ENCODE measurements at places on chromosomes 7 and 10. TPM values are rescaled to one million over a fixed set of nuclear protein-coding genes. Genes with fewer than 3 reads are reported as not detected.

DNA sequence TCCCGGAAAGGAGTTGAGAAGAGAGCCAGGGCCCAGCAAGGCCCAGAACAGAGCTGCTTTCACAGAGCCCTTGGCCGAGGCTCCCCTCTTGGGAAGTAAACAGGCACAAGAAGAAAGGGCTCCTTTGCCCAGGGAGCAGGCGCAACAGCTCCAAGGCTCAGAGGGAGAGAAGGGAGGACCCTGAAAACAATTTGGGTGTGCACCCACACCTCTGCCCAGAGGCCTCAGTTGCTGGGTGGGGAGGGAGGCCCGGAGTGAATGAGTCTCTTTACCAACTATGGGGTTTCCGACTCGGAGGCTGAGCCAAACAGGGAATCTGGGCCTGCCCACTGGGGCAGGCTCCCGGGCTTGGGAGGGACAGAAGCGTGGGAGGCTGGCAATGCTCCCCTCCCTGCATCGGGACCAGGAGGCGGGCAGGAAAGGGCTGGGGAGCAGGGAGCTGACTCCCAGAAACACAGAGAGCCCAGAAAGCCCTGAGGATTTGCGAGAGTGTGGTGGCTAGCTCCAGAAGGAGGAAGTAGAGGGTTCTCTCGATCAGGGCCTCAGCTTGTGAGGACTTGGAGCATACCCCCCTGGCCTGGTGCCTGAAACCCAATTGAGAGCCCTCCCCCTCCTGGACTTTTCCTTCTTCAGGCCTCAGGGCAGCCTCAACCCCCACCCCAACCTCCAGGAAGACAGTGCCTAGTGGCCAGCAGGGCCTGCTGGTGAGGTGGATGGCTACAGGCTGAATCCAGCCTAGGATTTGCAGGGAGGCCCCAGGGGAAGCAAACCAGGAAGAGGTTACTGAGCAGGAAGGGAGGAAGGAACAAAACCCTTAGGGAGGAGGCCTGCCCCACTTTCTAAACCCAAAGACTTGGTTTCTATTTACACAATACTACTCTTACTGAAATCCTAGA lies 6.2 kb downstream of the C10orf105 start:
- peak; percentile 91 for DNase-seq

DNA sequence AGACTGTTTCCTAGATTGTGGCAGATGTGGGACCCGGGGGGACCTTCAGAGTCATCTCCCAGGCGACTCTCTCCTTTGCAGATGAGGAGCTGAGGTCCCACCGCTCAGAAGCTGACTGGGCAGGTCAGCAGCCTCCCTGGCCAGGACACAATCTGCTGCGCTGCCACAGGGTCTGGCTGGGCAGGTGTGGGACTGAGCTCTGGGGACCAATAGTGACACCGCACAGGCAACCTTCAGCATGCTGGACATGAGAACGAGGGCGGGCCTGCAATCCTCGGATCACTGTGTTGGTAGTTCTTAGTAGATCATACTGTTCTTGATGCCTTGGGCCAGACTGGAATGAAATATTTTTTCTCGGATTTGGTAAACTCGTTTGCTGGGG lies 20.5 kb upstream of the CRYGN start:
- peak; percentile 61 for DNase-seq

- no peak for DNase-seq
Measured at GRCh38 chr10:98450618-98451017, 3.9 kb upstream of the HPS1 start.

GRCh38 chr7:142878315-142878714 lies 7.2 kb downstream of the TRPV6 start:
- DNase-seq, result no peak

GRCh38 chr7:6260291-6261187 lies 11.9 kb downstream of the CYTH3 start:
- DNase-seq, result no peak

- no peak for DNase-seq
Measured at GRCh38 chr10:120610791-120611190, 153.8 kb downstream of the PLPP4 start.

- peak; percentile 63 for DNase-seq
Measured at GRCh38 chr7:537911-538634, 18.4 kb upstream of the PDGFA start.

GRCh38 chr7:50276483-50276882 lies 28.0 kb upstream of the IKZF1 start:
- DNase-seq, result no peak

DNA sequence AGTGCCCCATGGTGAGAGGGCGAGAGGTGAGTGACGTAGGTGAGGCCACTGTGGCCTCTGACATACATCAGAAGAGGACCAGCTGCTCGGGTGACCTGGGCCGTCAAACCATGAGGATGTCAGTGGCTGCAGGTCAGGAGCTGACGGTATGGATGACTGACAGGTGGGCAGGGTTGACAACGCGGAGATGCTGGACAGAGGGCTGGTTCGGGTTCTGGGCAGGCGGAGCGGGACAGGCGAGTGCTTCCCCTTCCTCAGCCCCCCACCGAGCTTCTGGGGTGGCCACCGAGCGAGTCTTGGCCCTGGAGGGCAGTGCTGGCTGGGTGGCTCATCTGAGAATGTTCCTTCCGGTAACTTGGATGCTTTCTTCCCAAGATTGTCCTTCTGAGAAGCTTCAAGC lies 91.8 kb downstream of the ACTR3B start:
- DNase-seq, result no peak

DNA sequence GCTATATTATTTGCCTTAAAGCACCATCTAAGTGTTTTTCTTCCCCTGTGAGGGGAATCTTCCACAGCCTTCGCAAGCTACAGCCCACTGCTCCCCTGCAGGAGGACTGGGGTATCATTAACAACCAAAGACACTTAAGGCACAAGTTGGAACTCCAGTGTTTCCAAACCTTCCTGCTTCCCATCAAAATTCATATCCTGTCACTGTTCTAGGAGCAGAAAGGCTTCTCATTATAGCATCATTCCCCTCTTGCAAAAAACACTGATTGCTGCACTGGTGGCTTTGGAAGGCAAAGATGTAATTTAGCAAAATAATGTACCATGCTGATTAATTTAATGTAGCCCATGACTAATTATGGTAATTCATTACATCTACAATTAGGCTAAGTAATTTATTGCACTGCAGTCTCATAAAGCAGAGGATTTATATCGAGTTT lies 207.2 kb downstream of the SKAP2 start:
- no peak for DNase-seq

The SLC13A4 gene
- not detected for total RNA-seq

The DPP6 gene
- total RNA-seq, result 0.19 TPM

The SLC26A3 gene
- total RNA-seq, result not detected

The HOXA7 gene
- not detected for total RNA-seq

The MAGI2 gene
- 3.9 TPM for total RNA-seq

The GPER1 gene
- total RNA-seq, result 2.5 TPM

The IQUB gene
- 0.30 TPM for total RNA-seq

The CABCOCO1 gene
- total RNA-seq, result not detected

Data from Right ventricle myocardium superior (tissue), 1 donor.